ENCODE measurements at places on chromosomes 2 and 18.

DNA sequence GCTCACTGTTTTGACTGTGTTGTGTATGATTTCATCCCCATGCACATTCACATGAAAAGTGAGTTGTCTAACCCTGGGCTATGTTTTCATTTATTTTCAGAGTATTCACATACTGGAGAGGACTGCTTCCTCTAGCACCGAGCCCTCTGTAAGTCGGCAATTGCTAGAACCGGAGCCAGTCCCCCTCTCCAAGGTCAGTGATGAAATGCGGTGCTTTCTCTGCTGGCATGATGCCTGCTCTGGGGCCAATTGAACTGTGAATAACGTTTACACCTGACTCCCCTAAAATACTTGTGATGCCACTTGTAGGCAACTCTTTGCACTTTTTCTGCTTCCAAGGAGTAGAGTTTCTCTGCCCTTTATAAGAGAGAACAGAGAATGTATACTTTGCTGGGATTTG, 126.9 kb downstream of the PRKRA start:
- no peak for DNase-seq

- no peak for DNase-seq
Observed at GRCh38 chr2:86189782-86190416, 5.4 kb downstream of the IMMT start.

DNA sequence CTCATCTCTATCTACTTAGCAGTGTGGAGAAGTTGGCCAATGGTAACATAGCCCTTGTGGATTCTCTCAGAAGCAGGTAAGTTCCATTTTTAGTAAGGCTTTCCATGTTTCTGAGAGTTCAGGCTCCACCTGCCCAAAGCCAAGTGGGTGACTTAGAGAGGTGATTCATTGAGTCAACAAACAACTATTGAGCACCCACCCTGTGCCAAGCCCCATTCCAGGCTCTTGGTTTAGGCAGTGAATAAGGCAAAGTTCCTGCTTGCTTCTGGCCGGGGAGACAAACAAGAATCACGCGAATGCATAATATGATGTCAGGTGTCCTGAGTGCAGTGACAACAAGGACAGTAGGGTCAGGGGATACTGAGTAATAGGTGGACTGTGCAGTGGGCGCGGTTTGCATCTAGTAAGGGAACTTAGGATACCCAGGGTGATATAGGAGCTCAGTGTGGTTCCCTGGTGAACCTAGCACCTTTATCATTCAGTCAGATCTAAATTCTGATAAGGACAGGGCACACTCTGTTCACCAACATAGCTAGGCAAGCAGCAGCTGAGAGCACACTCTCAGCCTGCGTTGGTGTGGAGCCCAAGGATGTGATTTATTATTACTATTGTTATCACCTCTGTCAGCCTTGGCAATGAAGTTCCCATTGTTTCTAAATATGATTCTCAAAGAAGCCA, 31.7 kb upstream of the KCTD1 start:
- no peak for DNase-seq

DNA sequence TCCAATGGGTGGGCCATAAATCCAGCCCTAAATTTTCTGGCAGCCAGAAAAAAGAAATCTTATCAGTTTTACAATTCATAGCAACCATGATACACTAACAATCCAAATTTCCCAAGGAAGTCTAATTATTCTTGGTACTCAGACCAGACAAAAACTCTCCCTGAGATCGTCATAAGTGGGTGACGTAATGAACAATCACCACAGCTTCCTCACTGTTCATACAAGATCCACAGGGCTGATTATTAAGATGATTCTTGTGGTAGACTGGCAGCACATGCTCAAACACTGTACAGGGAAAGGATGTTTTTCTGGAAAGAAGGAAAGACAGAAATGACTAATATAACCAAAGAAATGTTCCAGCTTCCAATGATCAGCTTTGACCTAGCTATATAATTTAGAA, 178.3 kb upstream of the CRIM1 start:
- no peak for DNase-seq

DNA sequence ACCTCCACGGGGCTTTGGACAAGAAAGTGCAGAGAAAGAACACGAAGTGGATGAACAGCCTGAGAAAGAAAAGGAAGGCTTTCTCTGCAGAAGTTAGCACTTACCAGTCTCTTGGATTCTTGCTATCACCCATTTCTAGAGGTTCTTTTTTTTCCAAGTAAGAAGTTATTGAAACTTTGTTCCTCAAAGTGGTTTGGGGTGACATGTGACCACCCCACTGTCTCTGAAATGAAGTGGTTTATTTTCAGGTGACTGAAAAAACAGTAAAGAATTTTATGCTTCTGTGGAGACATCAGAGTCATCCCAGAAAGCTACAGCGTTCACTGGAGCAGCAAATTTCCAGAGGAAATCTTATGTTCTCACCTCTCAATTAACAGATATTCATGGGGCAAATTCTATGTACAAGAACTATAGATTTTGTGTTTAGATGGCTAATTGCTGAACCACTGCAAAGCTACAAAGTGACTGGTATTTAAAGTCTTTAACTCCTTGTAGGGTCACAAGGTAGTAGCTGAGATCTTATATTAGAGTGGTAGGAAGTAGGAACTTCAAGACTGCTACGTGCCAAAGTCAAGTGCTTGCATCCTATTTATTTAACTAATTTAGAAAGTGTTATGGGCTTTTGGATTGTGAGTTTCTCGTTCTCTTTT, 267.5 kb downstream of the TGIF1 start:
- DNase-seq, result no peak

- DNase-seq, result no peak
Observed at GRCh38 chr2:236395067-236395466, 130.9 kb upstream of the ASB18 start.

All from cerebellar nuclear complex (tissue), 1 donor.